ENCODE measurements at places on chromosomes 5 and 9.

DNA sequence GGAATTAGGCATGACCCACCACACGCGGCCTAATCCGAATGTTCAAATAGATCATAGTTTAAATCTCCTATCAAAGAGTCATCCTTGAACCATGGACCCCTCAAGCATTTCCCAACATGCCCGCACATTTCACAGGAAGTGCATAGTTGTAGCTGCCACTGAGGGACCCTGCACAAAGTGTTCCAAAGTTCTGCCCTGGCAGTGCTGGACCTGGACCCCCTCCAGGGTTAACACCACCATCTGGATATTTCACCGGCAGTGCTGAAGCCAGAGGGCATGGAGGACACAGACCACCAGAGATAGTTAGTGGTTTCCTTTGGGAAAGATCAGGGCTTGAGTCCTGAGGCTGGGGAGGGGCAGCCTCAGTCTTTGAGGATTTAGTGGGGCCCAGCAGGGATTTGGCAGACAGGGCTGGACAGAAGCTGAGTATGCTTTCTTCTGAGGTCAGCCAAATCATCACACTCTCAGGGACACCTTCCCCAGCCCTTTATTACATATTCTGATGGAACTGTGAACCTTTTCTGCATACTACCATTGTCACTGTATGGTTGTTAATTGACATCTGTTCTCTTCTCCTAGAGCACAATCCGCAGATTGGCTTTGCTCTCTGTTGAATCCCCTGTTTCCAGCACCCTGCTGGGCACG is 143.6 kb upstream of the EFNA5 start:
- no peak for DNase-seq

GRCh38 chr9:1018121-1018520 is 32.0 kb upstream of the DMRT2 start:
- DNase-seq = no peak

GRCh38 chr5:75603371-75603770 is 7.9 kb upstream of the ANKDD1B start:
- no peak for DNase-seq

DNA sequence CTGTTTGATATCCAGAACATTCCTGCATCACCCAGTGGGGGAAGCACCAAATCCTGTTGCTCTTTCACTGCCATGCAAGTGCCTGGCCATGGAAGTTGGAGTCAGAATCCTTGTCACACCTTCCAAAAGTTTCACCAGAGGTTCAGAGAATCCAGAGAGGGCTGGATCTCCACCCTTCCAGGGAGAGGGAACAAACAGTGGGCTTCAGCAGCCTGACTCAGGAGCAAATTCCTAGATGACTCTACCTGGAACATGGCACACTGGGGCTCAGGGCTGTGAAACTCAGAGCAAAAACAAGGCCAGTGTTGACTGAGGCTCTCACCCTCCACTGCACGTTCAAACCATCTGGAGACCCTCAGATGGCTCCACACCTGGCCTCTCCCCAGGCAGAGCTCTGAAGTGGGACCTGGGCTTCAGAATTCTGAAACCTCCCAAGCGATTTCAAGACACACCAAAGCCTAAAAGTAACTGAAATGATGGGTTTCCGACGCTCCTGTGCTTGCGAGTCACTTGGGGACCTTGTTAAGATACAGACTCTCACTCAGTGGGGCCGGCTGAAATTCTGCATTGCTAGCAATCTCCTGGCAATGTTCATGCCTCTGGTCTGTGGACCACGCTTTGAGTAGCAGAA is 205.9 kb downstream of the AUH start:
- no peak for DNase-seq

DNA sequence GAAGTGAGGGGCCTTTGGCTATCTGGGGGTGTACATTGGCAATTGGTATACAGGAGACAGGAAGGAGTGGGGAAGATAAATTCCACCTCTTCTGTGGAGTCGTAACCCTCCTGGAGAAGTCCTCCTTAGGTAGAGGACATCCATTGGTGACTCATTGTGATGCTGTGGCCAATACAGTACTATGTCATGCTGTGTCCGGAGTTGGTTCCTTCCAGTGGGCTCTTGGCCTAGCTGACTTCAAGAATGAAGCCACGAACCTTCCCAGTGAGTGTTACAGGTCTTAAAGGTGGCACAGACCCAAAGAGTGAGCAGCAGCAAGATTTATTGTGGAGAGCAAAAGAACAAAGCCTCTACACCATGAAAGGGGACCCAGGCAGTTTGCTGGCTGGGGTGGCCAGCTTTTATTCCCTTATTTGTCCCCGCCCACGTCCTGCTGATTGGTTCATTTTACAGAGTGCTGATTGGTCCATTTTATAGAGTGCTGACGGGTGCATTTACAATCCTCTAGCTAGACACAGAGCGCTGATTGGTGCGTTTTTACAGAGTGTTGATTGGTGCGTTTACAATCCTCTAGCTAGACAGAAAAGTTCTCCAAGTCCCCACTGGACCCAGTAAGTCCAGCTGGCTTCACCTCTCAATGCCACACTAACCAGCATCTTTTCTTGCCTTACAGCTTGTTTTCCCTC is 37.3 kb upstream of the FBP1 start:
- DNase-seq = no peak

GRCh38 chr9:109048822-109049221 is 35.5 kb upstream of the CTNNAL1 start:
- no peak for DNase-seq

GRCh38 chr5:151087486-151087885 is 6.7 kb upstream of the TNIP1 start:
- DNase-seq = no peak

DNA sequence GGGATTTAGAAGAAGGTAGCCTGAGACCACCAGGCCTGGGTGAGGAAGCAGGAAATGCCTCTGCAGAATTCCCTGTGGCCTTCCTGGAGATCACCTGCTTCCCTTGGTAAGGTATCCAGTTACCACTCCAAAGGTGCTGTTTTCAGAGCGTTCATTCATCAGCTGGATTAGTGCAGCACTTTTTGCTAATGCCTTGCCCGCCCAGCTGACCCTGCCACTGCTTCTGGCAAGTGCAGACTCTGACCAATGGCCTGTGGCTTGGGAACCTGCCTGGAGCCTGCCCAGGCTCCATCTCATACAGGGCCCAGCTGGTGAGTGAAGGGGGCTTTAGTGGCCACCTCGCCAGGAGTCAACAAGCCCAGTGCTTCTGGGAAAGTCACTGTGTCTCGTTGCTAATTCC is 48.6 kb downstream of the FOXI1 start:
- DNase-seq = no peak

DNA sequence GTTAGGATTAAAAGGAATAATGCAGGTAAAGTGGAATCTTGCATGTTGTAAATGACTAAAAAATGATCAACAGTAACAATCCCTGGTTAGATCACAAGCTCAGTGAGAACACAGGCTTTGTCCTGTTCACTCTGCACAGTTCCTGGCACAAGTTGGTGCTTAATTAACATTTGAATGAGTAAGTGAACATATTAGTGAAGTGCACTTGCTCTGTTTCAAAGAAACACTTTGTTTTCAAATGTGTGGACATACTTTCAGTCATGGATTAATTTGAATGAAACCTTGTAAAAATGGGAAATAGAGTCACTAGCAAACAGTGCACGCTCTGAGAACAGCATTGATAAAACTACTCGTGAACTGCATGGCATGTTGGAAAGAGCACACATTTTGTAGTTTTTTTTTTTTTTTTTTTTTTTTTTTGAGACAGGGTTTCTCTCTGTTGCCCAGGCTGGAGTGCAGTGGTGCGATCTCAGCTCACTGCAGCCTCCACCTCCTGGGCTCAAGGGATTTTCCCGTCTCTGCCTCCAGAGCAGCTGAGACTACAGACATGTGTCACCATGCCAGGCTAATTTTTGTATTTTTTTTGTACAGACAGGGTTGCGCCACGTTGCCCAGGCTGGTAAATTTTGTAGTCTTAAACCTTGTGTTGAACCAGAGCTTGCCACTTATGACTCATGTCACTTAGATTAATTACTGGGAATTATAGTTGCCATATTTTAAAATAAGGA is 159.9 kb downstream of the LURAP1L start:
- DNase-seq = no peak

GRCh38 chr5:78562001-78562400 is 86.6 kb downstream of the LHFPL2 start:
- DNase-seq = no peak

- no peak for DNase-seq
Measured at GRCh38 chr5:180829726-180830125, 27.1 kb upstream of the MGAT1 start.

- DNase-seq = peak; percentile 13
Measured at GRCh38 chr5:180330270-180330648, 22.9 kb downstream of the GFPT2 start.

DNA sequence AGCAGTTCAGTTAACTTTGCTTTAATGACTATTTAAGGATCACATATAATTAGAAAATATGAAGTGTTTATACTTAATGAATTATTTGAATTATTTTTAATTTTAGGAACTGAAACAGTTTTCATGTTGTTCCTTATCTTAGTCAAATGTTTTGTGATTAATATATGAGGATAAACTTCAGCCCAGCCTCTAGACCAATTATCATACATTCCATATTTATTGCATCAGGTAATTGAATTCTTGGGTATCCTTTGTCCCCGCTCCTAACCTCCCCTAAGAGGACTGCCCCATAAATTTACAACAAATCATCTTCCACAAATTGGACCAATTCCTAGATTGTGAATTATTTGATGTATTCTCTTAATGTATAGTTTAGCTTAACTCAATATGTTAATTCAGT is 74.8 kb downstream of the ZNF622 start:
- no peak for DNase-seq

- DNase-seq = peak; percentile 88
Measured at GRCh38 chr9:127802576-127803443, at the start of gene FPGS. FPGS (plus strand) TSS chr9:127802882; CDS start chr9:127802925, 43 bp downstream.

DNA sequence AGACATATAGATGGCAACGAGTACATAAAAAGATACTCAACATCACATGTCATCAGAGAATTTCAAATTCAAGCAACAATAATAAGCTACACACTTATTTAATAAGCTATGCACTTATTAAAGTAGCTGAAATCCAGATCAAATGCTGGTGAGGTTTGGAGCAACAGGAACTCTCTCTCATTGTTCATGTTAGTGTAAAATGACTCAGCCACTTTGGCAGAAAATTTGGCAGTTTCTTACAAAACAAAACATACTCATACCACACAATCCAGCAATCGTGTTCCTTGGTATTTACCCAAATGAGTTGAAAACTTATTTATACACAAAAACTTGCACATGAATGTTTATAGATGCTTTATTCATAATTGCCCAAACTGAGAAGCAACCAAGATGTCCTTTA is 131.5 kb upstream of the NFIL3 start:
- DNase-seq = peak; percentile 12

DNA sequence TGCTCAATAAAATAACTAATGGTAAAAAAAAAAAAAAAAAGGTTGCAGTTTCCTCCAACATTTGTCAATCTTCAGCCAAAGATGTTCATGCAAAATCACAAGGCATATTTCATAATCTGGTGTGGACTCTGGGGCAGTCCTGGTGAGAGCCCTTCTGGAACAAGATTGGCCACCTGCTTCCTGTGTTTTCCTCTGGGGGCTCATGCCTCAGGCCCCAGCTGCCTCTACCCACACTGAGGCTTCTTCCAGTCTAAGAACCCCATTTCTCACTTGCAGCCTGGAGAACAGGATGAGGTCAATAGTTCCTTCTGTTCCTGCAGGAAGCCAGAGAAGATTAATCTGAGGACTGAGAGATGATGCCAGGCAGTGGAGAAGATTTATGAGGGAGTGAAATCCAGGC is 492.6 kb upstream of the BRINP1 start:
- DNase-seq = no peak

GRCh38 chr9:12414514-12414913 is 278.7 kb upstream of the TYRP1 start:
- no peak for DNase-seq

DNA sequence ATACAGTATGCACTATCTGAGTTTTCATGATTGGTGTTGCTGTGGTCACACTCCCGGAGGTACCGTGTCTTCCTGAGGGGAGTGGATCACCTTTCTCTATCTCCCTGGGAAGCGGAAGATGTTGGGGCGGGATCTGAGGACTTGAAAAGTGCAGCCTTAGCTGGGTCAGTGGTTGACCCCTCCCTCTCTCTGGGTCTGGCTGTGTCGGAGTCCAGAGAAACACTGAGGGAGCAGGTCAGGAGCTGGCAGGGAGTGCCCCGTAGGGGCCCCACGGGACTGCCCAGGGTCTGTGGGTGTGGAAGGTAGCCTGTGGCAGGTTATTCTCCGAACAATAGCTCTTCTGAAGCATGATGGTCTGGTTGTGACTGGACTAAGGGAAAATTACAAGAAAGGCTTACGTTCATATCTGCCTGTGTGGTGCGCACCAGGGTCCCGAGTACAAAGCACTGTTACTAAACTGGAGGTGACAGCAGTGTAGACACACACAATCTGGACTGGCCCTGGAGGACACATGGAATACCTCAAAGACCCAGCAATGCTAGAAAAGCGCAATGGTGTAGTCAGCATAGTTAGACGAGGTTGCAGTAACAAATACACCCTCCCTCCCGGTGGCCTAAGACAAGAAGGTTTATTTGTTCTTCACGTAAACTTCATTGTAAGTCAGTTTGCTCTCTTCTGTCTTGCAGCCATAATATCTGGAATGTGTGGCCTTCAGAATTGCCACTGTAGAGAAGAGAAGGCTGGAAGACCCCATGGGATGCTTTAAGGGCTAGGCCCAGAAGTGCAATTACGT is 9.4 kb upstream of the ZFP62 start:
- DNase-seq = no peak

- no peak for DNase-seq
Measured at GRCh38 chr9:91391818-91392217, 30.1 kb upstream of the AUH start.

- DNase-seq = no peak
Measured at GRCh38 chr9:110065532-110065931, 142.4 kb downstream of the C9orf152 start.

DNA sequence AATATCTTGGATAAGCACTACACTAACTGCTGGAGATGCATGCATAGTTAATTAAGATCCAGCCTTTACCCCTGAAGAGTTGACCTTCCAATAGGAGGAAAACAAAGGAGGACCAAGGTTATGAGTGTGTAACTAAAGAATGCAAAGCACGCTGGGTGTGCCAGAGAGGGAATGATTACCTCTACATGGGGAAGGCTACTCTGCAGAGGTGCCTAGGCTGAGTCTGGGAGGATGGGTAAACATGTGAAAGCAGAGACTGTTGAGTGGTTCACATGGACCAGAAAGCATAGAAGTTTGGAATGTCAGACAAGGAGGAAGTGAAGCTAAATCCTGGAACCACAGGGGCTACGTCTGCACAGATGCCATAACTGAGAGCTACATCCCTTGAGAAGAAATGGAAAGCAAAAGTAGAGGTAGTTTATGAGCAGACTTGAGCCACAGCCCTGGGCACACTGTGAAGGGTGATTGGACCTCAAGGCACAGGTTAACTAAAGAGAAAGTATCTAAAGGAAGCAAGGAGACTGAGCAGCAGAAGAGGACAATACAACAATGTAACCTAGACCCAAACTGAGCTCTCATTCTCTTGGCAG is 176.2 kb downstream of the DENND1A start:
- DNase-seq = no peak

DNA sequence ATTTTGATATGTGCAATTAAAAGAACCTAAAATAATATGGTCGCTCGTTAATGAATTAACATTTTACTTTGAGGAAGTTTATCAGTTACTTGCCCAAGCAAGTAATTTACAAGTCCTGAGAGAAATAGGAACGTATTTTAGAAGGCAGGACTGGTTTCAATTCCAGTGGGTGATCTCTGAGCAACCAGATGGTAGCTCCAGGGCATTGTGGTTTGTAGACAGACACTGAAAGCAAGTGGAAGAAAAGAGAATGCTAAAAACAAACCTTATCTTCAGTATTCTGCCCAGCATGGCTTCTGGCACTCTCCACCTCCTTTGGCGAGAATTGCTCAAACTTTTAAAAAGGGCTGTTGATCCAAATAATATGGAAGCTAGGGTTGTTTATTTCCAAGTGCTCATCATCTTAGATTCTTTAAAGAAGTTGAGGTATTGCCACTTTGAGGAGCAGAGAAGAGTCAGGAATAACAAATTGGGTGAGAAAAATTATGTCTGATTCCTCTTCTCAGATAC is 31.8 kb upstream of the ERAP2 start:
- no peak for DNase-seq
